NAMALWA (cell line): ENCODE measurements at places on chromosomes 2 and 18.

- DNase-seq: peak; percentile 61
Observed at GRCh38 chr2:173076581-173077345, 1.1 kb downstream of the MAP3K20 start.

DNA sequence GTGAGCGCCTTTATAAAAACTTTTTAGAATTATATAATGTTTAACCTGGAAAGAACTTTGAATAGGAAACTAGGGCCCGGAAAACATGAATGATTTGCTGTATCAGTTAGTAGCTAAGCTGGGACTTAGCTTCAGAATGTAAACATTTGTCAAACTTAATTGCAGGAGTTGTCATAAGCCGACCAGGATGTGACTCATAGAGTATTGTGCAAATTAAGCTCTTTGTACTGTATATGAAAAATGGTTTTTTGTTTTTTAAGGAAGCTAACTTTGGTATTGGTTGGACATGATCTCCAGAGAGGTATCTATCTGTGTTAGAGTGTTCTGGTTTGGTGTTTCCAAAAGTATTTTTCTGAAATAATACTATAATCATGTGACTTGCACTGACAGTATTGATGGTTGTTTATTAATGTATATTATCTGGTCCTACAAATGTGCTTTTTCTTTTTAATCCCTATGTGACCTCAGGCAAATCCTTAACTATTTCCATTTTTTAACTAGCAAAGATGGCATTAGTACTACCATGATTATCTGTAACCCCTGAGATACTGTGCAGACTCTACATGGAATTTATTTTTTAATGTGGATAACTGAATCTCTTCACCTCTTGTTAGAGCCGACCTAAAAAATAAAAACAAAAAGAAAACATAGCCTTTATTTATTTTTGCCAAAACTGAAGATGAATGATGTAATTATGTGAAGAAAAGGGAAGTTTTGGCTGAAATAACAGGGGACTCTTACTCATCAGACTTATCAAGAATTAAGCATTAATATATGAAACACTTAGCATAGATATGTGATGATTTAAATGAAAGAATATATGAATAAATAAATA, 11.7 kb downstream of the YIPF4 start:
- DNase-seq: no peak

DNA sequence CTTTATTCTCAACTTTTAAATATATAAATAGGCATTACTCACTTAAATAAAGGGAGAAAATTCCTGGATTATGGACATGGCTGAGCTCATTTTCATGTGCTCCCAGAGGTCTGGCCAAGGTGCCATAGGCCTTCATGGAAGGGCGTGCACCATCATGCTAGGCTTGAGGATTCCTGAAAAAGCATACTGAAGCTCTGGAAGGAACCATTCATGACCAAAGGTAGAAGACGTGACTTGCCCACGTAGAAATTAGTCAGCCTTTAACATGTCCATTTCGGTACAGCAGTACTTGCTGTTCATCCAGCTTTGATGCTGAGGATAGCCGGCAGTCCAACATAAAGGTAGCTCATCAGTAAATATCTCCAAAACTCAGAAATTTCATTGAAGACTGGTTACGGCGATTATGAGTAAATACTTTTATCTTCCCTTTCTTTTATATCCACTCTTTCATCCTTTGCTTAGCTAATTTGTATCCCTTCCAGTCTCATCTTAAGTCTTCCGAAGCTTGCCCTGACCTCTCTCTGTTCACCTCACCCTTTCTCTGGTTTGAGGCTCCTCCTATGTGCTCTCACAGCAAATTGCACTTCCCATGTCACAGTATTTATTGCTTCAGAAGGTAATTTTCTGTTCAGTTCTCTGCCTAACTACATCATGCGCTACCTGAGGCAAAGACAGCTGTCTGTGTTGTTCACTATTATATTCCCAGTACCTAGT, 32.3 kb upstream of the ASNSD1 start:
- DNase-seq: no peak

DNA sequence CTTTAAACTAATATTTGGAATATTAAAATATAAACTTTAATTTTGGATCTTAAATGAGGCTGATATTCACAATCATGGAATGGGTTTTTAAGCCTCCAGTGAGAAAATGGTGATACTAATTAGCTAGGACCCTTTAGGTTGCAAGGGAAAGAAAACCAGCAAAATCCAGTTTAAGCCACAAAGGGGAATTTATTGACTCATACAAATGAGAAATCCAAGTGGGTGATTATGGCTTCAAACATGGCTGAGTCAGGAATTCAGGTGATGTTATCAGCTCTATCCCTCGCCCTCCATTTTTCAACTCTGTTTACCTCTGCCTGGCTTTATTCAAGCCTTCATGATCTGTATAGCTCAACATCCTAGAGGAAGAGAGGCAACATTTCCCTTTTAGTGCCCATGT, 75.3 kb upstream of the DLX2 start:
- DNase-seq: no peak

DNA sequence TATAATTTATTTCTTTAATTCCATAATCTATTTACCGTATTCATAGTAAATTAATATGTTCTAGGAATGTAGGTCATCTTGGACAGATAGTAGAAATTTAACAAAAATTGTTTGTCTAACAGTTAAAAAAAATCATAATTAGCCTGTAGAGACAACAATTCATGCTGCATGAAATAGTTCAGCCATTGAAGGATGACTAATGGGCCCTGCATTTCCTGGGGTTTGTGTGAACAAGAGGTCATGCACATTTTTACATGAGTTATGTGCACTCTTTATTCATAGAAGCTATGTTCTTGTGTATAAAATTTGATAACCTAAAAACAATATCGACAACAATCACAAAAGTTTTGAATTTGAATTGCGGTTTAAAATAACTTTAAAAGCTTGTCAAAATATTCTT, 1663.6 kb downstream of the SUCLG1 start:
- DNase-seq: no peak

GRCh38 chr2:98823196-98824170, 92.6 kb upstream of the MGAT4A start:
- no peak for DNase-seq

- DNase-seq: peak; percentile 52
Observed at GRCh38 chr2:231929961-231930592, 3.9 kb upstream of the NPPC start.

DNA sequence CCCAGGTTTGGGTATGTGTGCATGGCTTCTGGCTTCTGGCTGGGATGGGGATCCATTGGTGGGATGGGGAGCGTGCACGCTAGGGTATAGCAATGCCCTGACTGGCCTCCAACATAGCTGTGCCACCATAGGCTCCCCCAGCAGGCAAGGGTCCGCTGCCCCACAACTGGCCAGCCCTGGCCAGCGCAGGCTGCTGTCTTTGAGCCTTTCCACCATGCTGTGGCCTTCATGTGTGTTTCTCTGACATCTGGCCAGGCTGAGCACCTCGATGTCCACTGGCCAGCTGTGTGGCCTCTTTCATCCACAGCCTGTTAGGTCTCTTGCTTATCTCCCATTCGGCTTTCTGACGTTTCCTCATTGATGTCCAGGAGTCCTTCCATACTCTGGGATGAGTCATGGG, 231.3 kb downstream of the NDUFA10 start:
- DNase-seq: no peak

- no peak for DNase-seq
Observed at GRCh38 chr2:144479659-144480058, 40.3 kb downstream of the ZEB2 start.

DNA sequence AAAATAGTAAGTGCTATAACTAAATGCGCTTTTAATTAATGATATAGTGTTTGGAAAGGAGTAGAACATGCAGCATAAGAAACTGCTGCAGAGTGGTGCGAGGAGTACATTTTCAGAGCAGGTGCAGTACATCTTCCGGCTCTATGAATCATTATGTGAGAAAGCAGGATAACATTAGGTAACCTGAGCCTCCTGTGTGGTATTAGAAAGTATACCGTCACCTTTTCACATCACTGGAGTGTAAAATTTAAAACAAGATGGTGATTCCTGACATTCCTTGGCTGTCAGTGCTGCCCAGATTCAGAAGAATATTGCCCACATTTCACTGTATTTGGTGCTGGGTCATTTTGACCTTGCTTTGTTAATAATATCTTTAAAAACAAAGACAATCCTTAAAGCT, 7.8 kb upstream of the DYNC2LI1 start:
- DNase-seq: no peak
